Suppressor macrophage treated with lipopolysaccharide for 1 hour (primary cell): ENCODE measurements at places on chromosomes 2 and 18.

GRCh38 chr2:163353551-163353950 lies 382.3 kb downstream of the FIGN start:
- no peak for DNase-seq

GRCh38 chr2:41905597-41906337 lies 142.1 kb upstream of the PKDCC start:
- DNase-seq = no peak

DNA sequence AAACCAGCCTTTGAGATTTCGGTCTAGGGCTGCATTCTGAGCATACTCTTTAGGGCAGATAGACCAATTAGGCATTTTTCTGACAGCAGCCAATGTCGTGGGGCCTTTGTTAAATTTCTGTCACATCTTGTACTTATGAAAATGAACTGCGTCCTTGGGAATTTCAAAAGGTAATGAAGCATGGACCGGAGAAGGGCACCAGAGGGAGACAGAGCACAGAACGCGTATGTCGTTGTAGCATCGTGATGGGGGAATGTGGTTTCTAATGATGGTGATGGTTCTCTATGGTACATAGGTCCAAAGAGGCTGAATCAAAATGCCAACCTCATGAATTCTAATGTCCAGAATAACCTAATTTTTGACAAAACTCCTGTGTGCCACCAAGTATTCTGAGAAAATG lies 483.9 kb upstream of the CRIM1 start:
- DNase-seq = no peak

GRCh38 chr2:100747551-100747950 lies 72.4 kb upstream of the NPAS2 start:
- no peak for DNase-seq

- DNase-seq = no peak
Measured at GRCh38 chr2:195903956-195904355, 164.7 kb downstream of the DNAH7 start.

GRCh38 chr2:121356058-121356640 lies 71.1 kb upstream of the TFCP2L1 start:
- peak; percentile 82 for DNase-seq

DNA sequence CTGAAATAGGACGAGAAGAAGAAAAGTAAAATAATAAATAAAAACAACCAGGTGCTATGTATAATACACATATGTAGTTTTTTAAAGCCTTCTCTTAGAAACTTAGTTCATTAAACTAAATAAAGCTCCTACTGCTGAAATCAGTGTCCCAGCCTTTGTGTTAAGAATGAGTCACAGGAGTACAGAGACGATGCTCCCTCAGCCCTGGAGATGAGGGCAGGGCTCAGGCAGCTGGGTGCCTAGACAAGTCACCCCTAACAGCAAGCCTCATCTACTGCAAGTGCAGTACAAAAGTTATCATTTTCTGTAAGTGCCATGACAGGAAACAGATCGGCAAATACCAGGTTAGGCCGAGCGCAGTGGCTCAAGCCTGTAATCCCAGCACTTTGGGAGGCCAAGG lies 18.2 kb downstream of the KIDINS220 start:
- no peak for DNase-seq

DNA sequence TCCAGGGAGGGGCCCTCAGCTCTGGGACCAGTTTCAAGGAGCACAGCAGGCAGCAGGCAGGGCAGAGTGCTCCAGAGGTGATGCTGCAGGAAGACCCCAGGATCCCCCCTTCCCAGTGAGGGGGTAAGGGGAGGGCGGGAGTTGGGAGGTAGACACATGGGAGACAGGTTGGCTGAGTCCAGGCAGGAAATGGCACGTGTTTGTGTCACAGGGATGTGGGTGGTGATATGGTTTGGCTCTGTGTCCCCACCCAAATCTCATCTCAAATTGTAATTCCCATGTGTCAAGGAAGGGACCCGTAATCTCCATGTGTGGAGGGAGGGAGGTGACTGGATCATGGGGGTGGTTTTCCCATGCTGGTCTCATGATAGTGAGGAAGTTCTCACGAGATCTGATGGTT lies 25.2 kb upstream of the OTOS start:
- DNase-seq = no peak

GRCh38 chr2:46825939-46826568 lies 89.6 kb downstream of the MCFD2 start:
- DNase-seq = no peak

DNA sequence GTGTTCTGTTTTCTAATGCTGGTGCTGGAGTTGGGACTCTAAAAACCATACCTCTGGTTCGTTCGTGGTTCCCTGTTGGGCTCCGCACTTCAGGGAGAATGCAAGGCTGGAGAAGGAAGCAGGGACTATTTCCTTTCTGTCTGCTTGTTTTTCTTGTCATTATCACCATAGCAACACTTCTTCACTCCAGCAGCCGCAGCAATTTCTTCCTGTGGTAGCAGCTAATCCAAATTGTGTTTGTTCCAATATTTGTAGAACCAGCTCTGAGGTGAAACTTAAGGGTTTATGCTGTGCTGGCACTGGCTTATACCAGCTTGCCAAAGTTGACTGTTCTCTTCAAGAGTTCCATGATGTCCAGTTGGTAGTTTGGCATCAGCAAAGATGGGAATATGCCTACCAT lies 301.4 kb upstream of the SYT4 start:
- DNase-seq = no peak

DNA sequence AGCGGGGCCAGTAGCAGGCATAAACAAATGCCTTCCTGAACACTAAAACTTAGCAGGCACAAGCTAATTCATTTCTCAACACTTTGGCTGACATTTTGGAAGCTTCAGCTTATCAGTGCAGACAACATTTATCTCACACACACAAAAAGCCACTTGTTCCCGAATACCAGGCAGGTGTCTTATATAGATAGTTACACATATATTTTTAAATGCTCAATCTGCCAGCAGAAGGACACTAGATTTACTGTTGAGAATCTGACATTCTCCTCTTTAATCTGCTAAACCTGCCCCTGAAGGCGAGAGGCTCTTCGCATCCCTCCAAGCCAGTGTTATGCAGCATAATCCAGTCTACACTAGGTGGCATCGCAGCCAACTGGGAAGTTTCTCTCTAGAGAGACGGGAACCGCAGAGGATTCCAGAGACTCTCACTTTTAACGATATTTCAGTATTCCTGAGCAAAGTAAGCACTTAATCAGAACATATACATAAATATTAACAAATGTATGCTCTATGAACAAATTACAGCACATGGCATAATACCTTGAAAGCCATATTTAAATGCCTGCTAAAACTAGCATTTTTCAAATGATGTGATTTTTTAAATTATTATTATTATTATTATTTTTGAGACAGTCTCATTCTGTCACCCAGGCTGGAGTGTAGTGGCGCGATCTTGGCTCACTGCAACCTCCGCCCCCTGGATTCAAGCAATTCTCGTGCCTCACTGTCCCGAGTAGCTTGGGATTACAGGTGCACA lies 90.2 kb upstream of the SCG2 start:
- peak; percentile 33 for DNase-seq

DNA sequence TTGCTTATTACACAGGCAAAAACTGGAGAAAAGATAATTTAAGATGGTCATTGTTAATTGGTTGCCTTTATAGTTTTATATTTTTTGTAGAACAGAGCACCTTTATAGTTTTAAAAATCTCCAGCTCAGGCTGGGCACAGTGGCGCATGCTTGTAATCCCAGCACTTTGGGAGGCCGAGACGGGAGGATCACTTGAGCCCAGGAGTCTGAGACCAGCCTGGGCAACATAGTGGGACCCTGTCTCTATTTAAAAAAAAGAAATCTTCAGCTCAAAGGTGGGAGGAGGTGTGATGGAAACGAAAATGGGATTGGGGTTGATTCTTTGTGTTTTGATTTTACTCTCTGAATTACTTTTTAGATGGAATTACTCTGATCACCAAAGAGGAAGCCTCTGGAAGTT lies 85.4 kb downstream of the XRCC5 start:
- DNase-seq = no peak

DNA sequence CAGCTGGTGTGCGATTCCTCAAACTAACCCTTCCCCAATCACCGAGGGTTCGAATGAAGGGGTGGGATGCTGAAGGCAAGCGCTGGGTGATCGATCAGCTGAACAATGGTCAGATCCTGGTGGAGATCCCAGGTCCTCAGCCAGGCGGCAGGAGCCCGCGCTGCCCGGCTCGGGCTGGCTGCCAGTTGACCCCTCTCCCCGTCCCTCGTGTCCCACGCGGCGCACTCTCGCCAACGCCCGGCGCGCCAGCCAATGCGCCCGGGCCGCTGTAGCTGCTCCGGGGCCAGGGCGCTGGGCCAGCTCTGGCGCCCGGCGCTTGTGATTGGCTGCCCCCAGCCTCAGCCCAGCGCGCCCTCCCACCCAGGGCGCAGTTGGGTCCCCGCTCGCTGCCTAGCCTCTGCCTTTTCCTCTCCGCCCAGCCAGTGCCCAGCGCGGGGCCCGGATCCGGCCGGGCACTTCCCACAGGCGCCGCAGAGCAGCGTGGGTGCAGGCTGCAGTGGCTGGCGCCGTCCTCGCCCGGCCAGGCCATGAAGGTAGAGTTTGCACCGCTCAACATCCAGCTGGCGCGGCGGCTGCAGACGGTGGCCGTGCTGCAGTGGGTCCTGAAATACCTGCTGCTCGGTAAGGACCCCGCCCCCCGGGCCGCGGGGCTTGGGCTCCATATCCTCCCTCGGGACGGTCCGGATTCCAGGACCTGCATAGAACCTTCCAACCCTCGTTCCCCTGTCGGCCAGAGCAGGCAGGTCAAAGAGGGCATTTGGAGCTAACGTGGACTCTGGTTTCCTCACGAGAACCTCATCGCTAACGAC lies at the start of gene MOGAT1:
TSS of gene MOGAT1 (plus strand) at position 400 of the 809 bp plus-strand sequence. CDS start at position 528, 128 bp downstream.
- DNase-seq = peak; percentile 59

GRCh38 chr2:1837022-1837421 lies 92.7 kb upstream of the PXDN start:
- DNase-seq = no peak

GRCh38 chr2:126714191-126714965 lies 58.4 kb downstream of the GYPC start:
- DNase-seq = peak; percentile 24

- DNase-seq = no peak
Measured at GRCh38 chr18:8686611-8687010, 18.7 kb upstream of the MTCL1 start.

DNA sequence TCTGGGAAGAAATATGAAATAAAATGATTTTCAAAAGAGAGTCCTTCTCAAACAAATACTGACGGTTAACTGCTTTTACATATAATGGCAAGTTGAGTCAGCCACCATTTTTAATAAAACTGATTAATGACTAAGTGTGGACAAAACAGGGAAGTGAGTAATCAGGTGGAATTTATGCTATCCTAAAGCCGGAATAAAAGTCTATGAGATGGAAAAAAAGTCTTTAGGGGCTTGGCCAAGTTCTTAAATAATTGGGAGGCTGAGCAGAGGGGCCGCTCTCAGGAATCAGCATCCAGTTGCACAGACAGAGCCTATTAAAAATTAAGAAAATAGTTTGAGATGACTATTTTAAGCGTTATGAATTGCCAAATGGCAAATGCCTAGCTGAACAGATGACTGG lies 58.6 kb upstream of the AFF3 start:
- no peak for DNase-seq

GRCh38 chr18:47593744-47594472 lies 336.6 kb downstream of the SMAD2 start:
- no peak for DNase-seq

DNA sequence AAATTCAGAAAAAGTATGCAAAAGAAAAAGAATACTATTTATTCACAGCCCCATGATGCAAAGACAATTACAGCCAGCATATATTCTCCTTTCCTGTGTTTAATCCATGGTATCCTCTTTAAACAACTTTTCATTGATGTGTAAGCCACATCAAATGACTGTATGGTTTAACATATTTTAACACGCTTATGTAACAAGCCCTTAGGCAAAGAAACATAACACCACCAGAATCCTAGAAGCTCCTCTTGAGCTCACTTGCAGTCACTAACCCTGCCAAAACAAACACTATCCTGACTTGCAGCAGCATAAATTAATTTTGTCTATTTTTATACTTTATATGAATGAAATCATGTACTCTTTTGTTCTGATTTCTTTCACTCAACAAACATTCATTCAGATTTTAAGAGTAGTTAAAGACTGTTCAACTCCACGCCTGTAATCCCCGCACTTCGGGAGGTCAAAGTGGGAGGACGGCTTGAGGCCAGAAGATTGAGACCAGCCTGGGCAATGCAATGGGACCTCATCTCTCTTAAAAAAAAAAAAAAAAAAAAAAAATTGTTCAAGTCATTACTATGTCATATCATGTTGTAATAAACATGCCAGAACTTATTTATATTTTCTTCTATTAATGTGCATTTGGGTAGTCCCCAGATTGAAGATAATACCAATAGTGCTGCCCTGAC lies 226.3 kb downstream of the NBAS start:
- DNase-seq = no peak

DNA sequence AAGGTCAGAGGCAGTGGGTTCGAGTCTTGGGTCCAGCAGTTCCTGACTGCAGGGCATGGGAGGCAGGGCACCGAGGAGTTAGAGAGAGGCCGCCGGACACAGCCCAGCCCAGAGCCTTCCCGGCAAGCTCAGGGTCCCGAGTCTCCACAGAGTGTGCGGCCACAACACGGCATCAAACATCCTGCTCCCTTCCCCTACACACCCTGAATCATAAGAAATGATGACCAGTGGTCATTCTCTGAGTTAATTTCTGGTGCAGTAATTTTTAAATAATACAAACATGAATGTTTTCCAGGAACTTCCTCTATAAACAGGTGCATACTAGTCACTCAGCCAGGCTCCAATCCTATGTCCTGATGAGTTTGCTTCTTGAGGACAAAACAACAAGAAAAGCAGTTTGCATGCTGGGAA lies 118.0 kb downstream of the PXDN start:
- no peak for DNase-seq

- no peak for DNase-seq
Measured at GRCh38 chr18:23953984-23954383, 60.6 kb upstream of the TTC39C start.

- DNase-seq = no peak
Measured at GRCh38 chr18:10370716-10371115, 83.7 kb upstream of the APCDD1 start.

GRCh38 chr2:29054430-29054829 lies 19.9 kb downstream of the PCARE start:
- DNase-seq = no peak

DNA sequence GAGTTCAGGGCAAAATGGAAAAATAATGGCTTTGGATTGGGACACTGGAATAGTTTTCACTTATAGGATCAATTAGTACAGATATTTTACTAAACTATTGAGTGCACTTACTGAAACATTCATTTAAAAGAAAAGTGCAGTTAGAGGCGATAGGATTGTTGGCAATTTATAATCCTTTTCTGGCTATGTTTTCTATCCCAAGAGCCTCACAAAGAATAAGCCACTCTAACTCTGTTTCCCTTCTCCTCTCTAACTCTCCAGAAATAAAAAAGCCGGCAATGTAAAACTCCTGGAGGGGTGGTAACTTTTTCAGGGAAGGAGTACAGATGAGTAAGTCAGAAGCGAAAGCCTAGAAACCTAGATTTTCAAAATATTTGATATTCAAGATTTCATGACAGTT lies 91.3 kb downstream of the EPHA4 start:
- DNase-seq = no peak

GRCh38 chr2:169542433-169542832 lies 31.2 kb downstream of the FASTKD1 start:
- no peak for DNase-seq
